ENCODE measurements at places on chromosomes 3 and 15. TPM values are rescaled to one million over a fixed set of nuclear protein-coding genes. Genes with fewer than 3 reads are reported as not detected.

Gene CCDC39
- not detected for total RNA-seq

Gene SKOR1
- total RNA-seq = 0.96 TPM

Gene XCR1
- 0.24 TPM for total RNA-seq

Gene TF
- 7.9 TPM for total RNA-seq
